COLO829 (cell line): ENCODE measurements at places on chromosomes 6 and 20.

DNA sequence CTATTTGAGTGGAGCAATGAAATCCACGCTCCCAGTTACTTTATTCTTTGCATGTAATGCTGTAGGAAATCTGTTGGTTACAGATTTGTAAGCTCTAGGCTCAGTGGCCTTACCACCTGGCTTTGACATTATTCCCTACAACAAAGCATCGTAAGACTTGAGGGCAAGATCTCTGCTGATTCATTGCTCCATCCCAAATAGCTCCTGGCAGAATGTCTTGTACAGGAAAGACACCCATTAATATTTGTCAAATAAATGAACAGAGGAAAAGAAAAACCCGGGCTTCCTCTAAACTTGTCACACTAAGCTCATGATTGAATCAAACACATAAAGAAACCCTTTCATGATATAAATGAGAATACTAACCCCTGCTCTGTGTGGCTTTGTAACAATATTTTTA lies 357.5 kb upstream of the RNF217 start:
- DNase-seq, result no peak

GRCh38 chr6:92892626-92893170 lies 526.7 kb downstream of the EPHA7 start:
- no peak for DNase-seq

GRCh38 chr6:164243012-164243610 lies 828.6 kb downstream of the QKI start:
- DNase-seq, result no peak

DNA sequence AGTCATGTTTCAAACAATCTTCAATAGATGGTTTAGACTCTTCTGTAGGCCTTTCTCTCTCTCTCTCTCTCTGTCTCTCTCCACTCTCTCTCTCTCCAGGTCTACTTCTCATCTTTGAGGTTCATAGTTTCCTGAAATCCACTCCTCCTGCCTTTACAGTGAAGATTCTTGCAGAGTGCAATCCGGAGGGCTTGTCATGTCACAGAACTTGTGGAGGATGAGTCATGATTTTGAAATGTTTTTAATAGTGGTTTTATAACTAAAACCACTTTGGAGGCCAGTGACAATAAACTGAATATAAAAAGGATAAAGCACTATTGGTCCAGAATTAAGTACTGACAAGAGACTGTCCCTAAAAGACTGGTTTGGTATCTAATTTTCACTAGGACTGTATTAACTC lies 156.3 kb downstream of the KIF6 start:
- DNase-seq, result peak; percentile 52

- DNase-seq, result no peak
Observed at GRCh38 chr20:38729767-38730166, 5.5 kb downstream of the SLC32A1 start.

GRCh38 chr6:15546591-15546990 lies 116.2 kb downstream of the DTNBP1 start:
- no peak for DNase-seq

- DNase-seq, result no peak
Observed at GRCh38 chr20:52231230-52231746, 39.7 kb upstream of the ZFP64 start.

GRCh38 chr6:2802521-2803060 lies 37.4 kb downstream of the WRNIP1 start:
- DNase-seq, result no peak

- no peak for DNase-seq
Observed at GRCh38 chr6:74070711-74071110, 374.7 kb downstream of the CD109 start.

- no peak for DNase-seq
Observed at GRCh38 chr6:91654357-91654756, 1067.5 kb upstream of the MAP3K7 start.

DNA sequence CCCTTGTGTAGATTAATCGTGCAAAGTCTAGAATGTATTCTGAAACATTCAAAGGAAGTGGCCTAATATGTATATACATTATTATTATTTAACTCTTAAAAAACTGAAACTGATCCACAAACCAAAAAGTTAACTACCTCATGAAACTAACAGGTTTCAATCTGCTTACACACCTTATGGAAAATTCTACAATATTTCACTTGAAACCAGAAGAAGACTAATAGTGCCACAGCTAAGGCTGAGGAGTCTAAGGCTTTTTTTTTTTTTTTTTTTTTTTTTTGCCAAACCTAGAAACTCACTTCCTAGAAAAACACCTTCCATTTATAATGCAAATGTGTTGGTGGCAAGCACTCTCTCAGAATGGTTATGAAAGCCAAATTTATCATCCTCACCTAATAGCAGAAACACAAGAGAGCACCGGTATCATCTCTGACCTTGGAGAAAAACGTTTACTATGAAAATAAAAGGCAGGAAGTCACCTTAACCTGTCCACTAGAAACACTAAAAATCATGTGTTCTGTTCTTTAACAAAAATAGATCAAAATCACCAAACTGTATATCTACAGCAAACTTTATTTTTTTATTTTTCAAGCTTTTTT lies 586.1 kb downstream of the FRK start:
- DNase-seq, result no peak

DNA sequence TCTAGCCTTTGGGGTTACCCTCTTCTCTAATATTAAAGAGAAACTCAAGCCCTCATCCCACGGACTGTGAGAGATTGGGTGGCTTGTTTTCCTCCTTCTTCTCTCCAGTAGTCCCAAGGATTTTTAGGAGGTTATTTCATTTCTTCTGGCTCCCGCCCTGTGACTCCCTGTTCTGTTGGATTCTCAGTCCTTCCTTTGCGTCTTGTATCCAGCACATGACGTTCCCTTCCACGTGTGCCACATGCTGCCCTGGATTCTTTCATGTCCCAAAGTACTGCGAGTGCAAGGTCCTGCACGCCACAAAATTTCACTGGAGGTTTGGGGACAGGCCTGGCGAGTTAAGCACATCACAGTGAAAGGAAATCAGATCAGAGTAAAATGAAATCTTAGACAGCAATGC lies 213.4 kb downstream of the PACRG start:
- no peak for DNase-seq

GRCh38 chr6:118551063-118552053 lies 3.3 kb downstream of the PLN start:
- DNase-seq, result peak; percentile 30

DNA sequence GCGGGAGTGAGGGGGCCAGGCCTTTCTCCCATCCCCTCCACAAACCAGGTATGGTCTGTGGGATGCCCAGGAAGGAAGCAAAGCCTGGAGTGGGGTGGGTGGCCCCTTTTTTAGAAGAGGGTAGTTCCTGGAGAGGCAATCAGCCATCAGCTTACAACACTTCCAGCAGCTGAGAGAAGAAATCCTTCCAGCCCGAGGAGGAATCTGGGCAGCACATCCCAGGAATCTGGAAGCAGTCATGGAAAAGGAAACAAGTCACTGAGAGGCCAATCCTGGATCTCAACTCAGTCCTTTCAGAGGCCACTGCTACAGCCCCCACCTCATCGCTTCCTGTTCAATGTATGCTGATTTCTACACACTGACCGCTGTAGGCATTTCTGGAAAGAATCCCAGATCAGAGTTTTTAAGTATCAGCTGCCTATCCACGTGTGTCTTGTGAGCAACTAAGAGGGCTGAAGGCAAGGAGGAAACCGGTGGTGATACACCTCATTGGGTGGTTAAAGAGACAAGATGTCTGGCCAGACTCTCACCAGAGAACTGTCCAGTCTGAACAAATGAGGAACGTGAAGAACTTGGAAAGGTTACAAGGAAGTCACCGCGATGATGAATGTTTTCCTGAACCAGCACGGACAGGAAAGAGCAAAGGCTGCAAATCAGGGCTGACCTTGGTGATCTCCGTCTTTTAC lies 92.9 kb upstream of the SHLD1 start:
- peak; percentile 87 for DNase-seq

DNA sequence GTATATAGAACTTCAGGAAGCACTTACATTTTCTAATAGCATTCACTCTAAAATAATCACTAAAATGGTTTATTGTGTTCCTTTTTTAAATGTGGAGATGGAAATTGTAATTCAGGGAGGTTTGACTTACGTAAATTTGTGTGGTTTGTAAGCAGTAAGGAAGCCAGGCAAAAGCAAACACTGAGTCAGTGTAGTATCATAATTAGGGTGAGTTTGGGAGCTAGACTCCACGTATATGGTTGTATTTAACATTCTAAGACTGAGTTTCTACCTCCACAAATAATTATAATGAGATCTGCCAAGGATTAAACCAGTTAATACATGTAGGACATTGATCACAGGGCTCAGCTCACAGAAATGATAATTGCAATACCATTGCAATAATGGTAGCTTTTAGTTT lies 425.5 kb downstream of the CBLN4 start:
- DNase-seq, result no peak

DNA sequence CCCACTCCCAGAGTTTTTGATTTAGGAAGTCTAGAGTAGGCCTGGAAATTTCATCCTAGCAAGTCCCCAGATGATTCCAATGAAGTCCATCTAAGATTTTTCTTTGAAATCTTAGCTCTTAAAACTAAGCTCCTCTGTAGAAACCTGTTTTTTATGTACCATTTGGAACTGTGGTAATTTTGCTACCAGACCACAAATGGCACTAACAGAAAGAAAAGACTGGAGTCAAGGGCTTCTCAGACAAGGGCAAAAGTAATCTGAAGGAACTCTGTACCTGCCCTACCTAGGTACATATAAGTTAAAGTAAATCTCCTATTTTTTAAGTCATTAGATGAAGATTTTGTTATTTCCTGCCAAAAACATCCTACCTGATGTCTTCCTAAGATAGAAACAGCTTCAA lies 155.0 kb upstream of the HTR1E start:
- DNase-seq, result no peak

DNA sequence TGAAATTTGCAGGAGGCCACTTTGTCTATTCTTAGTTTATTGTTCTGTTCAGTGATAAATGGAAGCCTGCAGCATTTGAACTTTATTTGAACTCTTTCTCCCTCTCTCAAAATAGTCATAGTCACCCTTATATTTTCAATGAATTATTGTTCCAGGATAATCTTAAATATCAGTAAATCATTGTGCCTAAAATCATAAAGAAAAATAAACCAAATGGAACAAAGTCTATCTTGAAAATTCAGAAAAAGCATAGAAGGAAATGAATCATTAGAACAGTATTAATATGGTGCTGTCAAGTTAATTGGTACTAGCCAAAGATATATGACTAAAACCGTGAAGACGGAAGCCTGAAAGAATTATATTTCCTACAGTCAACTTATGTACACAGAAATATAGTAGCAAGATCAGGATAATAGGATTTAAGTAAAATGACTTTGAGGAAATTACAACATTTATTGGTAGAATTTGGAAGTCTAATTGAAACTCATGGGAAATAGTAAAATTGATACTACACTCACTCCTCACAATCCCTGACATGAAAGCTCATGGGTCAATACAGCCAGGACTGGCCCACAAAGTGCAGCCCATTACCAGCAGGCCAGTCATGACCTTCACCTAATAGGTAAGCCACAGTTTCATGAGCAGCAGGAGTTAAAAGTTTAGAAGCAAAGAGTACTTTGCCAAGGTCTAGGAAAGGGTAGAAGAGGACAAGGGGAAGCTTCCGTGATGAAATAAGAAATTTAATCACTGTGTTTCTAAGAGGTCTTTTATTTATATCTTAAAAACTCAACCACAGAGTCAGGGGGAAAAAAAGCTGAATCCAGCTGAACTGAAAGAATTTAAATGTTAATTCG lies 119.9 kb upstream of the ENPP5 start:
- peak; percentile 12 for DNase-seq

- no peak for DNase-seq
Observed at GRCh38 chr6:101645770-101646169, 252.3 kb downstream of the GRIK2 start.

DNA sequence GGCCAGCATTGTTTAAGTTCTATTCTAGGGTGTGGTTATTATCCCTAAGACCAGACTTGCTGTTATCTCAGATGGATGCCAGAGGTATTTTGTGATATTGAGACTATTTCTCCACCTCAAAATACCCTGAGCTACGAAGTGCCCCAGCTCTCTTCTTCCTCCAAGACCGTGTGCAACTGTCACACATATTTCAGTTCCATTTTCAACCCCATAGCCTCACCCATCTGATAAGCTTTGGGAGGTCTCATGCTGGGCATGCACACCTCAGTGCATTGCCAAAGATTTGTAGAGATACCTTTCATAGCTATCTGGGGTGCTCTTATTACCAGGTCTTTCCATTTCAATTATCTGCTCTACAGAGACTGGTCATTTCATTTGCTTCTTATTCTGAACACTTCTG lies 815.8 kb upstream of the EYS start:
- DNase-seq, result no peak

DNA sequence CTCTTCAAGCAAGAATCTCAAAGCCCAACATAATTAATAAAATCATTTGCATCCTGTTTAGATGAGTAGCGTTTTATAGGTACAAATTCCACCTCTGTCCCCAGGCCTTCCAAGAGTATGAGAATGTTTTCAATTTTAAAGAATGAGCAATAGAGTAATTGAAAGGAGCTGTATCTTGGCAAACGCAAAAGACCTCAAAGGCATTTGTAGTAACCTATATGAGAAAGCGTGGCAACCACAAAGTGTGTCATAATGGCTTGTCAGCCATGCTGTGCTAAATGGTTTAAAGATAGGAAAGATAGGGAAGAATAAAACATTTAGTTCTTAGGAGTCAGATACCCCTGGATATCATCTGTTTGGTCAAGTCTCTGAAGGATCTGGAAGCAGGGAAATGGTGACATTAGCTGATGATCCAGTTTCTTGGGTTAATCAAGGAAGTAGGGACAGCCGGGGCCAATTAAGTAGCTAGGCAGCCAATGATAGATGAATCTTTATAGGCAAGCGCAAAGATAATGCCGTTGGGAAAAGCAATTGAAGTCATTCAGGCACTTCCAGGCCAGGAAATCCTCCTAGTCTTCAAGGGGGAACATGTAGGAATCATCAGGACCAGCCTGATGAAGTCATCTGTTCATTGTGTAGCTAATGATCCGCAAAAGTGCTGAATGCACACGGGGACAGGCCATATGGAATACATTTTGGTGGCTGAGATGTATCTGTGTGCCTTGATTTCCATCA lies 71.5 kb upstream of the ISM1 start:
- DNase-seq, result no peak

- DNase-seq, result no peak
Observed at GRCh38 chr6:134007077-134007476, 45.3 kb downstream of the SLC2A12 start.

DNA sequence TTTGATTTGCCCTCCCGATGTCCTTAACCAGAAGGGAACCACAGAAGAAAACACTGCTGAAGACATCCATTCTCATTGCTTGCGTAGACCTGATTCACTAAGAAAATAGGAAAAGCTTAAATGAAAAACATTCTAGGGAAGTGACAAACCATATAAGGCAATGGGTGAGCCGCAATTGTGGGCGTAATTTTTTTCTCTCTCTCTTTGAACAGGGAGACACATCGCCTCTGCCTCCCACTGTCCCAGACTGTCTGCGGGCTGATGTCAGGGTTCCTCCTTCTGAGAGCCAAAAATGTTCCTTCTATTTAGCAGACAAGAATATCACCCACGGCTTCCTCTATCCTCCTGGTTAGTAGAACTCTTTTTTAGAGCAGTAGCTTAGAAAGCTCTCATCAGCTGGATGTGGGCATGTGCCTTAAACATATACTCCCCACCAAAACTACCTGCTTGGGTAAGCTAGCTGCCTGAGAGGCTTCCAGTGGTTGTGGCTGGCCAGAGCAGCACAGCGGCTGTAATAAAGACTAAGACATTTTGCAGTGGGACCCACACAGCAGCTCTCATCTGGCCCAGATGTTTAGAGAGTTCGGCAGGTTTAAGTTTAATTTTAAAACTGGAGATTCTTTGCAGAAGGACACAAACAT lies 22.7 kb upstream of the CTAGE9 start:
- DNase-seq, result no peak

GRCh38 chr6:36862164-36862847 lies 12.3 kb downstream of the PPIL1 start:
- DNase-seq, result no peak
